ENCODE measurements at places on chromosomes 2 and 18.

- DNase-seq, result no peak
These were observed 457.8 kb downstream of the EIPR1 start for GRCh38 chr2:2919574-2920365.

DNA sequence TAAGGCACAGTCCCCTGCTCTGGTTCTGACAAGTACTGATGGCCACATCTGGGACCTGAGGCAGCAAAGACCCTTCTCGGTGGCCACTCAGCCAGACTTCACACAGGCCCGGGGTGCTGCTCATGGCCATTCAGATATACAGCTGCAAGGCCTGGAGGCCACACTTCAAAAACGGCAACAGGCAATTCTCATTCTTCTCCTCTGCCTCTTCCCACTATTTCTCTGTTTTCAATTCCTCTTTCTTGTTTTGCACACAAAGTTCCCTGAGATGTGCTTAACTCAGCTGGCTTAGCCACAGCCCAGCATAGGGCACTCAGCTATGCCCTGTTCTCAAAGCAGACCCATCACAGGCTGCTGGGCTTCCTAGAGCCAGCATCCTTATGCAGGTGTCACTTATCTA, 29.9 kb downstream of the PTPN18 start:
- DNase-seq, result no peak

DNA sequence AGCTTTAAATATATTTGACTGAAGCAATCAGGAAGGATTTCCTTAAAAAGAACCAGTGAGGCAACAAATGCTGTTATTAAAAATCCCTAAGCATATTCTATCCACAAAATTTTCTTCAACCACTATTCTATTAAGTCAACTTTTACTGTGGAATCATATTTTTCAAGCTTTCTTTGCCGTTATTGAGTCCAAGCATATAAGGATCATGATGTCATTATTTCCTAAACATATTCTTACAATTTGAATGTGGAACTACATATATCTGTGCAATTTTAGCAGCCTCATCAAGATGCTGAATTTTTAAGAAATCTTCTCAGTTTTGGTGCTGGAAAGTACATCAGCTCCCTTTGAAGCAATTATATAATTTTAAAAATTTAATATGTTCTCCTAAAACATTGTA, 5.6 kb downstream of the IFIH1 start:
- DNase-seq, result no peak

DNA sequence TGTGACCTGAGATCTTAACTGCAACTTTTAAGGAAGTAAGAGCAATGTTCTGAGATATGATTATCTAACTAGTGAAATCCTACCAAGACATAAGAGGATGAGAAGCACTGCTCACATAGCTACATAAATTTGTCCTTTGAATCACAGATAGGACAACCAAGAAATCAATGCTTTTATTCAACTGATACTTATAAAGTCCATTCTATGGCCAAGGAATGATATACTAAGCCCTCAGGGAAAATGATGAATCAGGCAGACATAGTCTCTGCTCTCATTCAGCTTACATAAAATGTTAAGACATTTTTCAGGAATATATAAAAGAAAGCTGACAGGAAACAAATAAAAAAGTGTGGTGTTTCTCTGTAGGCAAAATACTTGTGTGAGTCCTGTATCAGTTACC, 39.1 kb downstream of the PGAP1 start:
- DNase-seq, result no peak

GRCh38 chr18:50737127-50737526, 82.7 kb downstream of the MRO start:
- DNase-seq, result no peak

Data from DMS53 (cell line).